ENCODE measurements at places on chromosomes 5 and 9. TPM values are rescaled to one million over a fixed set of nuclear protein-coding genes. Genes with fewer than 3 reads are reported as not detected.

The CD274 gene
- total RNA-seq = 1.5 TPM

The MARCOL gene
- total RNA-seq = not detected

The EXD3 gene
- total RNA-seq = 7.6 TPM

The HMMR gene
- 12.2 TPM for total RNA-seq

The PFN3 gene
- total RNA-seq = not detected

The LEAP2 gene
- 0.79 TPM for total RNA-seq

The LECT2 gene
- not detected for total RNA-seq

The HAVCR1 gene
- total RNA-seq = 0.30 TPM

The SLC34A3 gene
- total RNA-seq = not detected

The MYO10 gene
- 40.1 TPM for total RNA-seq

The C5orf34 gene
- 5.1 TPM for total RNA-seq

The CAVIN4 gene
- 39.9 TPM for total RNA-seq

The PGM5 gene
- total RNA-seq = 13.8 TPM

The STK32A gene
- 5.0 TPM for total RNA-seq

The ADAMTS12 gene
- total RNA-seq = 26.8 TPM

The CAPSL gene
- total RNA-seq = 0.20 TPM

The CEL gene
- total RNA-seq = 0.79 TPM

The DIRAS2 gene
- 1.9 TPM for total RNA-seq

The TYRP1 gene
- total RNA-seq = 73.9 TPM

The LCN6 gene
- total RNA-seq = not detected

The SLC46A2 gene
- total RNA-seq = 1.2 TPM

The PCDHA13 gene
- 0.79 TPM for total RNA-seq

The FOXD1 gene
- total RNA-seq = 1.4 TPM

The SNCB gene
- 0.39 TPM for total RNA-seq

The FOXD4L4 gene
- 0.20 TPM for total RNA-seq

The SMIM27 gene
- total RNA-seq = 2.3 TPM

The OCLN gene
- 22.6 TPM for total RNA-seq

The FBP2 gene
- 5.5 TPM for total RNA-seq

The ADAMTS6 gene
- 7.0 TPM for total RNA-seq

The SLC36A3 gene
- total RNA-seq = not detected

The EPB41L4B gene
- 11.3 TPM for total RNA-seq

The PRR16 gene
- 12.4 TPM for total RNA-seq

The AQP7 gene
- total RNA-seq = 37.0 TPM

The SLC34A1 gene
- not detected for total RNA-seq

The OR13C2 gene
- total RNA-seq = not detected

The LTC4S gene
- 1.5 TPM for total RNA-seq

The TAF11L12 gene
- total RNA-seq = not detected

The GPR21 gene
- 4.3 TPM for total RNA-seq
